GM23338 (cell line): ENCODE measurements at places on chromosomes 5 and 9.
A peak's percentile ranks its signal among the peaks of the same experiment; 100 is the strongest.

DNA sequence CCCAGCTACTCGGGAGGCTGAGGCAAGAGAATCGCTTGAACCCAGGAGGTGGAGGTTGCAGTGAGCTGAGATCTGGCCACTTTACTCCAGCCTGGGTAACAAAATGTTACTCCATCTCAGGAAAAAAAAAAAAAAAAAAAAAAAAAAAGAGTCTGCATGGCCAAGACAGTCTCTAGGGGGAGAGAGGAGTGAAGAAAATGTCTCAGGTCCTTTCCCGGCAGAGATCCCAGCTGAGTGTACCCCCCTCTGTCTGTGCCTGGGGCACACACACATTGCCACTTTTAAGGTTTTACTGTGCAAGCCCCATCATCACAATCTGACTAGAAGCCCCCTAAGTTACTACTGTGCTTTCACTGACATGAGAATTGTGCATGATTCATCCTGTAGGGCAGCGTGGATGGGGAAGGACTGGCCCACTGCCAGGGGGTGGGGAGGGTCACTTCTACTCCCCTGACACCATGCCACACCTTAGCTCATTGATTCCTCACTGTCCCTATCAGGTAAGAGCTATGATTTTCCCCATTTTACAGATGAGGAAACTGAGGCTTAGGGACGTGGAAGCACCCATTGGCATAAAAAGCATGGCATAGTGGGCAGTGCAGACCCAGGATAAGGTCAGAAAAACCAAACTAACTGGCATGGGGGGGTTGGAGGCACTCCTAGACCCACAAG, 102.3 kb upstream of the LARP1 start:
- DNase-seq, result peak; percentile 19

- DNase-seq, result peak; percentile 90
Measured at GRCh38 chr5:138138949-138139780, at the start of gene NME5. Gene NME5 (minus strand): TSS chr5:138139428. CDS start chr5:138138780, 648 bp downstream.

DNA sequence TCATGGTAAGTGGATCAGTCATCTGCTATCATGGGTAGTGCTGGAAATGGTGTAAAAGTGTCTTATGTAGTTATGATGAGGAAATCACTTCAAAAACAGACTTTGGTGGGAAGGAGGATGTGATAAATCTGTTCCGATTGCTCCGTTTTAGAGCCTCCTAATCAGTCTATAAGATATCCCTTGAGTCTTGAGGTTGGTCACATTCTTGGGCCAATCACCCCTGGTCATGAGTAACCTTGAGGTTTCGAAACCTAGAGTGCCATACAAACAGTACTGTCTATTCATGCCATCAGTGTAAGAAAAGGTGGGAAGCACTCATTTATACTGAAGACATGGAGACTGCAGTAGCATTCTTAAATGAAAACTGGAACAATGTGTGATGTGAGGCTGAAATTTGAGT, 45.8 kb downstream of the LRRTM2 start:
- DNase-seq, result no peak

DNA sequence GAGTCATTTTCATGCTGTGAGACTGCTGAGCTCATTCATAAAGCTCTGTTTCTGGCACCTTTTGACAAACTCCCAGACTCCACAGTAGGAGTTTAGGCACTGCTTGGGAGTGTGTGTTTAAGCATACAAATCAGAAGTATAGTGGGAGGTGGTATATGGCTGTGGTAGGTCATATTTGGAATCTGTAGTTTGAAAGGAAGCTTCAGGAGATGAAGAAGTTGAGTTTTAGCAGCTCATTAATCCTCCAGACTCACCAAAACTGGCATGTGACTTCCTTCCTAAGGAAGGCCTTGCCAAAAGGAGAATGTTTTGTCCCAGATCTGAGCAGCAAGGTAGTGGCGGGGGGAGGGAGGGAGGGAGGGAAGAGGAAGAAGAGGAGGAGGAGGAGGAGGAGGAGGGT, 52.8 kb downstream of the SAXO1 start:
- DNase-seq, result no peak

DNA sequence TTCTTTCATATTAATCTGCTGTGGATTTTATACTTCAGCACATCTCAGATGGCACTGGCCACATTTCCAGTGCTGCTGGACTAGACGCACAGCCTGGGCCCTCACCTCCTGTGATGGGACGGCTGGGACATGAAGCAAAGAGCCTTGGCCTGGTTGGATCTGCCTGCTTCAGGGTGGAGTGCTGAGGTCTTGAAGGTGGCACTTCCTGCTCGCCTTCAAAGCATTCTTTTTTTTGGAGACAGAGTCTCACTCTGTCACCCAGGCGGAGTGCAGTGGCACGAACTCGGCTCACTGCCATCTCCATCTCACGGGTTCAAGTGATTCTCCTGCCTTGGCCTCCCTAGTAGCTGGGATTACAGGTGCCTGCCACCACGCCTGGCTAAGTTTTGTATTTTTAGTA, 73.1 kb downstream of the RAPGEF1 start:
- no peak for DNase-seq

DNA sequence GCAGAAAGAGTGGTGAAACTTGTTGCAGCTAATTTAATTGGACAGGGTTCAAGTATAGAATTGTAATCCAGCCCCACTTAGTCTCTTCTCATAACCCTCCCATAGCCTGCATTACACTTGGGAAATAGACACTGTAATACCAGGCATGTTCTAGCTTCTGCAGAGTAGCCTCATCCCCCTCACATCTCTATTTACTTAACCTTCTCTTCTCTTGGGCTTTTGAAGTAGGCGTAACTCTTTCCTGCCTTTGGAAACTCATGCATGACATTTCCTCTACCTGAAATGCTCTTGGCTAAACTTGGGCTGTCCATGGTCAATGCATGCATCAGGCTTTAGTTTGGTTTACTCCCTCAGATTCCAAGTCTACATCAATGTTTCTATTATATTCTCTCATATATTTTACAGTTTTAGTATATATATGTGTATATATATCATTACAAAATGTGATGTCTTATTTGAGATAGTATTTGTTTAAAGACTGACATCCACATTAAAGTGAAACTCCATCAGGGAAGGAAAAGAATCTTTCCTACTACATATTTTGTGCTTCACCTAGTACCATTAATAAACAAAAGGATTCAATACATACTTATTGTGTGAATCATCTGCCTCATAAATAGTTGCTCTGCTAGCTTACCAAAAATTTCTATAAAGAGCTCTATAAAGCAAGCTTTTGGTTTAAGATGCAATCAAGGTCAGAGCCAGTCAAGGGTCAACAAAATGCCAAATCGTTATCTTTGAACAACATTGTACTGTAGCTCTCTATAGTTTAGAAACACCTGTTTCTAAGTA, 1158.0 kb downstream of the MAT2B start:
- no peak for DNase-seq

DNA sequence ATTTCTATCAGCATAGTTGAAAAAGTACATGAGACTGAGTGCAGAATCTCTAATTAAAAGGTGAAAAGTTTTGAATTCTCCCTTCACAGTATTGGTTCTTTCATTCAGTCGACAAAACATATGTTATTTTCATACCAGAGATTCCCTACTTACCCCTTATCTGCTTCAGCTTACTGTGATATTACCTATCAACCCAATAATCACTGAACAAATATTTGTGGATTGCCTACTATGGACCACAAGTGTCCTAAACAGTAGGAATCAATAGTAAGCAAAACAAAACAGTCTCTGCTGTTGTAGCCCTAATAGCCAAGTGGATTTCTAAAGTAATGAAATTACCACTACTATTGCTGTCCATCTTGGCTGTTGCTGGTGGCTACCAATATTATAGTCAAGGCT, 11.5 kb downstream of the CCDC152 start:
- no peak for DNase-seq

DNA sequence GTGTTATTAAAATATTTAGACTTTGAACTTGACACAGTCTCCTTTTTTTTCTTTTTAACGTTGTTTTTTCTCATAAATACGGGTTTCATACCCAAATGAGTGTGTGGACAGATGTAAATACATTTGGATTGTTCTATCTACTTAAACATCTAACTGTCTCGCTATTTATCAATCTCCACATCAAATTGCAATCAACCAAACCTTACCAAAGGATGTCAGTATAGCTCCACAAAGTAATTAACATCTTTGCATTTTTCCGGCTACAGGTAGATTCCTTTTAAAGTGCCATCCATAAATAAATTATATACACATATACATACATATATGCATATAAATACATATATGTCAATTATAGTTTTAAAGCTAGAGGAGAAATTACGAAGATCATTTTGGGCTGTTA, 705 bp upstream of the CDH10 start:
- no peak for DNase-seq

DNA sequence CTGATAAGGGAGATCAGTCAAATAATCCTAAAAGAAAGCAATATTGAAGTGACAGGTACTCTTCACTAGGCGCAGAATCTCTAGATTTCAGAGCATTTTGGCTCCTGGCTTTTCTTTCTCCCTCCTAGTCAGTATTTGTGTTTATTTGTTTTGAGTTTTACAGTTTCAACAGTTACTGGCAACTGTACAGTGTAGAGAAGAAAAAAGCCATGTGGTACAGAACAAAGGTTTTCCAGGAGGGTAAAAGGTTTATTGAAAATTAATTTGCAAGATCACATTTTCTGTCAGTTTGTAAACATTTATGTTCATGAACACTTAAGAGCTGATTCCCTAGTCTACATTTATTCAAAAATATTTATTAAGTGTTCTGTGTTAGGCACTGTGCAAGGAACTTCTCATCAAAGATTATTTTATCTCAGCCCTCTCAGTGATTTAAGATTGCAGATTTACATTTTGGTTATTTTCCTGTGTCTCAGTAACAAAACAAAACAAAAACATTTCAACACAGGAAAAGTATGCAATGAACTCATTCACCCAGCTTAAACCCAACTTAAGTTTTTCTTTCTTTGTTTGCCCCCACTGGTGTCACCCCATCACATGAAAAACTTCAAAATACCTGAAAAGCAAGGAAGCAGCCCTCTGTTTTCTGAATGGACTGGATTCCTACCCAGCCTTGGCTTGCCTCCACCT, 12.9 kb downstream of the MINAR2 start:
- no peak for DNase-seq

DNA sequence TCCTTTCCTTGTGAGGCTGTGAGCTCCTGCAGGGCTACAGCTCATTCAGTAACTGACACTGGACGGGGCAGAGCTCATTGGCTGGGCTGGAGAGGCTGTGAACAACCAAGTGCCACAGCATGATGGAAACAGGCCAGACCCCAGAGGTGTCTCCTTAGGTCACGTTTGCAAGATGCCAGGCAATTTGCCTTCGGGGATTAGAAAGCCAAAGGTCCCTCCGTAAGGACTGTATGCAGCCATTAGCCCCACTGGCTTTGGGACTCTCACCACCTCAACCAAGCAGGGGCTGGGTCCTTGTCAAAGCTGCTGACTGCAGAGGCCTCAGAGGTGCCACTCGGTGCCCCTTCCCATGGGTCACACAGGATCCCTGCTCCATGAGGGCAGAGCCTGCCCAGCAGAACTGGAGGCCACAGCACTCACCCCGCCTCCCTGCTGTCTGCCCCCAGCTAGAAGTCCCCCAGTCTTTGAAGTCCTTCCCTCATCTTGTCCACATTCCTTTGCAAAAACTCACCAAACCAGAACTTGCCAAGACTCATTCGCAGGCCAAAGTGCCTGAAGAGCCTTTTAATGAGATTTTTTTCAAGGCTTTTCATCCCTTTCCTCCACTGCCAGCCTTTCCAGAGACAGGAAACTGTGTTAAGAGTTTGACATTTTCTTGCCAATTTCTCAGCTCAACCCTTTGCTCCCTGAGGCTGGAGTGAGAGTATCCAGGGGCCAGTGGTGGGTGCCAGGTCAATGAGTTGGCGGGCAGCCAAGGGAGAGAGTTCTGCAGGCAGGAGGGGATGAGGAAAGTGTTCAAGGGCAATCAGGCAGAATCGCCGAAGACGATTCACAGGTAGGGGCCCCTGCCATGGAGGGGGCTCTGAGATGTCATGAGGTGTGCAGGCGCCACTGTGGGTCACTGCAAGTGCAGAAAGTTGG, 39.7 kb upstream of the SLC25A51 start:
- peak; percentile 36 for DNase-seq

GRCh38 chr5:161058781-161059180, 206.8 kb upstream of the ATP10B start:
- DNase-seq, result no peak

DNA sequence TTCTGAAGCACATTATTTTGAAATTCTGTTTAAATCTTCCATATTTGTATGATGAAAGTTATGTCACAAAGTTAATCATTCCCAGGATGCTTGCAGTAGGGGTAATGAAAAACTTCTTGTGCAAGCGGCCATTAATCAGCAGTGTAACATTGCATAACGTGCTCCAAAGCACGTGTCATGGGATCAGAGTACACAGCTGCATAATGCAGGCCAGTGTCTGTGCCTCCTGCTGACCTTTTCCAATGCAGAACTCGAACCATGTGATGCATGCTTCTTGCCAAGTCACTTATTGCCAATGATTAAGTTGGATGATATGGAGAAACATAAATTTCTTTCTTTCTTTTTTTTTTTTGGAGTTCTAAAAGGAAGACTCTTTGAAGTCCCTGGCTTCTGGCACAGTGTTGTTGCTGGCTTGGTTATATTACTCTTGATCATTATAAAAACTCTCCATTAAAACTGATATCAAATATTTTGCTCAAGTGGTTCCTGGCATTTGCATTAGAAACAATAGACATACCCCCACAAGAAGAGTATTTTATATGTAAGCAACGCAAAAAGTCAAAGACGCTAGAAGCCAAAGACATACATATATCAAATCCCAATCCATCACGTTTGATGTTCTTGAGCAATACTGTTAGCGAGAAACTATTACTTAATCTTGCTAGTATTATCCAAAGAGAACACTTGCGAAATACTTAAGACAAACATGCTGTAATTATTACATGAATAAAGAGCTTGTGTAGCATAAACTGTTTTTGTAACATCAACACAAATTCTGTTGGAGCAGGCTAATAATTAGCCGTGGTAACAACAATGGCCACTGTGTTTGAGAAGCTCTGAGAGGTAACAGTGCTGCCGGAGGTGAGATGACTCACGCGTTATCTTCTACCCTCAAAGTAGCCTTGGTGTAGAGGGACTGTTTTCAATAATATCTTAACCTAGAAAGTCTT, 164.2 kb downstream of the AUH start:
- peak; percentile 19 for DNase-seq

- DNase-seq, result peak; percentile 58
Measured at GRCh38 chr9:125121146-125121545, 22.2 kb downstream of the SCAI start.

DNA sequence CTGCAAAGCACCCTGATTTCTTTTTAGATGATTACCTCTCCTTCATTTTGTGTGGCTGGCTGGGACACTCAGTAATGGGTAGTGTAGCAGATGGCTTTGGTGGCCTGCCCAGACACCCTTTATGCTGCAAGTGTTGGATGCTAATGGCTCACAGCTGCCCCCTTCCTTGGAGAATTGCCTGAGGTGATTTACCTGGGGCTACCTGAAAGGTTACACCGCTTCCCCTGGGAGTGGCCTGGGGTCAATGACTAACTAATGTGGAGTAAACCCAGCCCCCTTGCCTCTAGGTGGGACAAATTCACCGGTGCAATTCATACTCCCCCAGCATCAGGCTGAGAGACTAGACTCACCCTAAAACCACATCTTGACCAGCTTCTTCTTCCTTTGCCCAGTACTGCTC, 23.5 kb upstream of the HAND1 start:
- peak; percentile 54 for DNase-seq

GRCh38 chr5:116475338-116475737, 99.3 kb downstream of the SEMA6A start:
- no peak for DNase-seq

GRCh38 chr5:72854419-72854818, 38.0 kb downstream of the TNPO1 start:
- DNase-seq, result no peak
